Small intestine (tissue), 16 donors: ENCODE measurements at places on chromosomes 6 and 20.

DNA sequence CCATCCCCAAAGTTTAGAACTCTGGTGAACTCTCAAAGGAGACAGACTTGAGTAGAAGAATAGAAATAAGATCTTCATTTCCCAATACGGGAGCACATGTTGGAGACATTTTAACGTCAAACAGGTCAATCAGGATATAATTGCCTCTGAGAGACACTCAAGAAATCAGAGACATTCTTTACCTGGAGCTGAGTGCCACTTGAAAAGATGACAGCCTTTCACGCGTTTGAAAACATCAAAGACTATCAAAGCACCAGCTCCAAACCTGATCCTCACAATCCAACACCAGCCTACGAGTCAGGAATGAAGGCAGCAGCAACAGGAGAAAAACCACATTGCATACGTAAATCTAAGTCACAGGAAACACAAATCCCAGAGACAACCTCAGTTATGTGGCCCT is 571.5 kb upstream of the CDH4 start:
- no peak for DNase-seq

DNA sequence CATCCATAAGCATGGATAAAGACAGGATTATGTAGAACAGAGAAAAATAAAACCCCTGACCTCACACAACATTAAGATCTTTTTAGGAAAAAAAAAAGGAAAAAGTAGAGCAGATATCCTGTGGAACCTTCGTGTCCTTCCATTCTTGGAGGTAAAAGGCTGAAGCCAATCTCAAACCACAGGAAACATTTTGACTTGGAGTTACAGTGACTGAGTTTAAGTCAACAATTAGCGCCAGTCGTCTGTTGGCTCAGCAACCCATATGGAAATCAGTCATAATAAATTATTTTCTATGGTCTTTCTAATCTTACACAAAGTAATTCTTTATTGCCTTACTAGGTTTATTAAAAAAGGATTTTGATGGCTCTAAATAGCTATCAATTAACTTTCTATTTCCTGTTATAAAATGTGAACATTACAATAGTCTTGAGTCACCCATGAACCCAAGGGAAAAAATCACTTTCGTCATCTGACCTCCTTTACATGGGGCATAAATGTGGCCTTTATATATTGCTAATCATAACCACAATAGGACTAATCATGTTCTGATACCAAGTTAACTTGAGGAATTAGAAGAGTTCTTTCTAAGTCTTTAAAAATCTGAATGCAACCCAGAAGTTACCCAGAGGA is 592.9 kb downstream of the TFAP2B start:
- no peak for DNase-seq

DNA sequence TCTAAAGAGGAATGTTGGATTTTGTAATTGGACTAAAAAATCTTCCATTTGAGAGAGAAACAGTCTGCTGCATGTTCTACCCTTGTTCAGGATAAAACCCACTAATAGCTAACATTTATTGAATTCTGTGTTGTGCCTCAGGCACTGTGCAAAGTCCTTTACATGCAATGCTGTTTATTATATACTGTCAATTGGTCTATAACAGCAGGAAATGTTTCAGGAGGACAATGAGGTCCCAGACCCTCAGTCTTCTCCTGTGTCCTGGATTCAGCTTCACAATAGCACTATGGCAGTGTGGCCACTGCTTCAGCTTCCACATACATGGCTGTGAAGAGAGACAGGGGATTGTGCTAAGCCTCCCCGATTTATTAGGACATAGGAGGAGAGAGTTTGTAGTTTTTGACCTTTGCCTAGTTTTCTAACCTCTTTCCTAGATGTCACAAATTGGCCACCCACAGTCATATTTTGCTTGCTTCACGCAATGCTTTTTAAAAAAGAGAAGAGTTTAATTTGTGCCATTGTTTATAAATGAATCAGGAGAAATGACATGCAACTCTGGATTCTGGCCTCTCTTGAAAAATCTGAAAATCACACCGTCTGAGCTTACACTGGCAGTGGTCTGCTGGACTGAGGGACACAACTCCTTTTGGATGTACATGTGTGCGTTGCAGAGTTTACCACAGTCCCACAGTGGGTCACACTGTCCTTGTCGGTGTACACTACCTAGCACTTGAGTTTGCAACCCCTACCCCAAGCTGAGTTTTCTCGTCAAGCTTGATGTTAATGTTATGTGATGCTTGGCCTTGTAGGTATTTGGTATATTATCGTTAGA is 11.3 kb downstream of the PTPN1 start:
- no peak for DNase-seq

- DNase-seq = no peak
Measured at GRCh38 chr6:113570641-113571040, 286.5 kb upstream of the MARCKS start.

DNA sequence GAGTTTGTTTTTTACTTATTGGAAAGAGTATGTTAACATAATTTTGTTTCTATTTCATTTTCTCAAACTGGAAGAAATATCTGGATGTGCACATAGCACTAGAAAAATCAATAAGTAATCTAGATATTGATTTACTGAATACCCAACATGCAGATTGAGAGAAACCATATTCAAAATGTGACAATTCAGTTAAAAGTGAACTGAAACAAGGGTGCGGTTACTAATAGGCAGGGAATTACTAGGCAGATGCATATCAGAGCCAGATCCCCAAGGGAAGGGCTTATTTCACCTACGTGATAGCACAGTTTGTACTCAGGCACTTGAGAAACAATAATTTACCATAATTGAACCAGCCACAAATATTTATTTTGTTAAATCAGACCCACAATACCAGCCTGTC is 493.1 kb upstream of the FLRT3 start:
- DNase-seq = no peak

DNA sequence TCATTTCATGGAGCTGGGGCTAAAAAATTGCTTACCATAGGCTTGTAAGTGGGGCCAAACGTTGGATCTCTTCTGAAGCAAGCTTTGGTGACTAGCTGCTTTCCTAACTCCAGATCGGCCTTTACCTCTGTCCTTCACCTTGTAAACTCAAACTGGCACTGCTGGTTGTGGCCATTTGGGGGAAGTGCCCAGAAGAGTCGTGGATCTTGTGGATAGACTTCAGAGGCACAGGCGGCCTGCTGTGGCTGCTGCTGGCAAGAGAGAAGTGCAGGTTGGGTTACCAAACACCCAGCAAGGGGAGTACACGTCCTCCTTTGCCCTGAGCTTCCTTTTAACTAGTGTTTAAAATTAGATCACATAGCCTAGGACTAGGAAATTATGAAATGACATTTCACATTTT is 36.8 kb upstream of the KLHL31 start:
- no peak for DNase-seq

DNA sequence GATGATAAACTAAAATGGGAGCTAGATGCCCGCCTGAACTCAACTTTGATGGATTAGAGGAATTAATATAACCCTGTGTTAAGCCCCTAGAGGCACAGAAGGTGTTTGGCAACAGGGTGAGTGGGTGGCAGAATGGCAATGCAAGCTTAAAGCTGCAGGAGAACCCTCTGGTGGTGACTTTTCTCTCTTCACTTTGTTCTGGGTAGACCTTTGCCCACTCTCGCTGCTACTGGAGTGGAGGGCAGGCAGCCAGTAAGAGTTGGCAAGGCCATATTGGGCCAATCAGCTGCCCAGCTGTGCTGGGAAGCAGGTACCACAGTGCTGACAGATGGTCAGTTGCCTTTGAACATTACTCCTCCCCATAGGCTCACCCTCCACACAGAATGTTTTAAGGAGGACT is 468.2 kb downstream of the MMUT start:
- no peak for DNase-seq

DNA sequence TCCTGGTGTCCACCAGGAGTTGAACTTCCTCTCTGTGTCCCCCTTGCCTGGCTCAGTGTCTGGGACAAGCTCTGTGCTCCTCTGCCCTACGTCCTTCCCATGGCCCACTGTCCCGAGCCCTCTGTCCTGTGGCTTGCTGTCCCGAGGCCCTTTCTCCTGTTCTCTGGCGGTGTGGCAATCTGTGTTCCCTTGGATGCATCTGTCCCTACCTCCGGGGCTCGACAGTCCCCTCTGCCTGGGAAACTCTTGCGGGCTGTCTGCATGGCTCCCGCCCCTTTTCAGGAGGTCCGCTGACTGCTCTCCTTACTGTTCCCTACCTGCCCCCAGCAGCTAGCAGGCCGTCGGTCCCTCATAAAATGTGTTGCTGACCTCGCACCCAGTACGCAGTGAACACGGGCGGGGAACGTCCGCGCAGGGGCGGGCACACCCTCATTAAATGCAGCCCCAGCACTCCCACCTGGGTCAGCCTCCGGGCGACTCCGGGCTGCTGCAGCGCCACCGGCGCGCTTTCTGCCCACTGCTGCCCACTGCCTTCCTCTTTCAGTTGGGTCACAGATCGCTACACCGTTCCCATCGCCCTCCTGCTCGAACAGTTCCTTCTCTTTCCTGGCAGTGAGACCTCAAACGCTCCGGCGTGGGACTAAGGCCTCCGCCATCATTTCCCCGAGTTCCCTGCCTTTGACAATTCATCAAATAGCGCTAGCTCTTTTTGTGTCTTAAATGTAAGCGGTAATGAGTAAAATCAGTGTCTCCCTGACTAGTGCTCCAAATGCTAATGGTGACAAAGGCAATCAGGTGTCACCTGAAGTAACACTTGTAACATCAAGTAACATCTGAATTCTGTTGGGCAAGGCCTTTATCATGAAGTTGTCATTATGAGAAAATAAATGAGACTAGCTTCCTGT is 60.5 kb downstream of the RSPH3 start:
- DNase-seq = peak; percentile 68

GRCh38 chr6:44377971-44378370 is 9.5 kb upstream of the CDC5L start:
- no peak for DNase-seq

DNA sequence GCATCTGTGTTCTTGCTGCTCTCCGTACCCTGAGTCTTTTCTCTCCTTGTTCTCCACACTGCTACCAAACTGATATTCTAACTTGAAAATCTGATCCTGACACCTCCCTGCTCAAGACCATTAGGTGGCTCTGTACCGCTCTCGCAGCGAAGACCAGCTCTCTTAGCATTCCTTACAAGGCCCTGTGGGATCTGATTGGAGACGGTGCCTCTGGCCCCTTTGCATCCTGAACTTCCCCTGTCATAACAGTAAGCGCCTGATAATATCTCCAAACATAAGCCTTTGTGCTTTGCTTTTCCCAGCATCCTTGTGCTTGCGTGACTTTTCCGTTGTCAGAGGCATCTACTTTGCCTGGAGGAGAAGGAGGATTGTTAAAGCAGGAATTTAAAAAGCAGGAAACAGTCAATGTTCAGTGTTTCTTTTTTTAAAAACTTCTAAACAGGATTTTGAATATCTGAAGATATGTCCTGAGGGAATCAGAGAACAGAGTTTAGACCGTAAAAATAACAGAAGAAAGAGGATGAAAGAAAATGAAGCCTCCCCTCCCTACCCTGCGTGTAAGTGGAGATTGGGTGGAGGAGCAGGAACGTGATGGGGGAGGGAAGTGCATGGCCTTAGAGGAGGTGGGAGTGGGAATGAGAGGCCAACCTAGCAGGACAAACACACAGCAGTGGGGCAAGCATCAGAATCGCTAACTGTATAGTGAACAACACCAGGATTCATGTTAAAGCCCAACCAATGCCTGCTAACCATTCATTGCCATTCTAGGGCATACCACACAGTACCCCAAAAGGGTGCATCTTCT is 89.2 kb upstream of the STMND1 start:
- peak; percentile 26 for DNase-seq

DNA sequence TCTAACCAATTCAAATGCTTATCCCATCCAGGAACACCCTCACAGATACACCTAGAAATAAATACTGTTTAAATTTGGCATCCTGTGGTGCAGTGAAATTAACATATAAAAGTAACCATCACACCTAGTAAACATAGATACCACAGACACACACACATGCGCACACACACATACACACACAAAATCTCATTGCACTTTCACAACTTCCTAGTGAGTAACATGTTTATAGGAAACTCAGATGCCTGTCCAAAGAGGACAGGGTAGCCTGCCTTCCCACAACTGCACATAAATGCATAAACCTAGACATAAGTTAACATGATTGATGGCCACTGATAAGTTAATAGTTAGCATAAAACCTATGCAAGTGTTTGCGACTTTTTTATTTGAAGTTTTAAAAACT is 56.8 kb downstream of the LRRC1 start:
- DNase-seq = no peak

- DNase-seq = no peak
Measured at GRCh38 chr6:140879946-140880345, 1252.8 kb upstream of the GJE1 start.

GRCh38 chr20:8796088-8796660 is 272.7 kb upstream of the PLCB4 start:
- no peak for DNase-seq

- DNase-seq = peak; percentile 3
Measured at GRCh38 chr6:80639181-80639629, 532.7 kb downstream of the BCKDHB start.

- DNase-seq = peak; percentile 79
Measured at GRCh38 chr20:6636209-6637159, 131.0 kb upstream of the BMP2 start.

DNA sequence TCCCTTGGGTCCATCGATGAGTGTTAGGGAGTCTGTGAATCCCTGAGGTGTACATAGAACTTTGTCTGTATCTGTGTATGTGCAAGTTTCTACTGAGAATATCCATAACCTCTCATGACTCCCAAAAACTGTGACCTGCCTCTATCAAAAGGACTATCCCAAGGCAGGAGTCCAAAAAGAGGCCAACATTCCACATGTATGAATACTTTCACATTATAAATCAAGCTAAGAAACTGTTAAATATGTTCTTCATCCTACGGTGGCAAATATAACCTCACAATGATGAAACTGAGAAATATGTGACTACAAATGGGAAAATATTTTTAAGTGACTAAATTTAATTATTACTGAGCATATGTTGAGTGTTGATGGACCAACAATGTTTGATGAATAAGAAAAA is 16.1 kb upstream of the STX11 start:
- no peak for DNase-seq

DNA sequence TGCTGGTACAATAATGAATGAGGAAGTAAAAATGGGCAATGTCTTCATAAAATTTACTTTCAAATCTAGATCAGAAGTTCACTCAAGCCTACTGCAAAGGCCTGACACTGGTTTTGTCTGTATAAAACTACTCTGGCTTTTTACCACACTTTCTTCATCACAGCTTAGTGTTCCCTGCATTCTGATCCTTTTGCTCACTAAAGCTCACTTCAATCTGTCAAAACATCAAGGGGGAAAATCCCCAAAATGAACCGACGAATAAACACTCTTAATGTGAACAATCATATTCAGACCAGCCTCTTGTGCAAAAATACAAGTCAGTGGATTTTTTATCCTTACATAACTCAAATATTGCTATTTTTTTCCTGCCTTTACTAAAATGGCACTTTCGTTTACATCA is 98.5 kb downstream of the PRDM1 start:
- no peak for DNase-seq
